ENCODE measurements at places on chromosomes 12 and 14.
A peak's percentile ranks its signal among the peaks of the same experiment; 100 is the strongest.

- no peak for DNase-seq
Measured at GRCh38 chr12:72829838-72830237, 557.7 kb downstream of the TRHDE start.

GRCh38 chr12:55955800-55956508, 9.9 kb downstream of the PMEL start:
- DNase-seq = peak; percentile 69

GRCh38 chr14:92236243-92236900, 86.6 kb upstream of the SLC24A4 start:
- DNase-seq = no peak

DNA sequence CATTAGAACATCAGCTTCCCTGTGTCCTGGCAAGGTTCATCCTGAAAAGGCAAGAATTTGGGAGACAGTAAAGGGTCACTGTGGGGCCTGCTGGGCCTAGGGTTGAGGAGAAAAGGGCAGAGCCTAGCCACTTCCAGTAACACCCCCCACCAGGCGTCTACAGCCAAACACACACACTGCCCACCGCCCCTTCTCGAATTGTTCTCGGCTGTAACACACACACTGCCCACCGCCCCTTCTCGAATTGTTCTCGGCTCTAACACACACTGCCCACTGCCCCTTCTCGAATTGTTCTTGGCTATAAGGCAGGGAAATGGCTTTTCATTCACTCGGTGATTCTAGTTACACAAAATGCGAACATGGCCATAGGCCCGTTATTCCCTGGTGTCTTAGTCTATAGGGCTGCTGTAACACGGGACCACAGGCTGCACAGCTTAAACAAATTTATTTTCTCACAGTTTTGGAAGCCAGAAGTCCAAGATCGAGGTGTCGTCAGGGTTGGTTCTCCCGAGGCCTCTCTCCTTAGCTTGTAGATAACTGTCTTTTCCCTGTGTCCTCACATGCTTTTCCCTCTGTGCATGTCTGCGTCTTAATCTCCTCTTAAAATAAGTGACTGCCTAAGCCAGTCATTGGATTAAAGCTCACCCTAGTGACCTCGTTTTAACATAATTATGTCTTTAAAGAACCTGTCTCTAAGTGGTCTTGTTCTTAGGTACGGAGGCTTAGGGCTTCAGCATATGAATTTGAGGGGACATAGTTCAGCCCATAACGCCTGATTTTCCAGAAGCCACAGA, 171.0 kb downstream of the ADGRD1 start:
- DNase-seq = no peak

- DNase-seq = no peak
Measured at GRCh38 chr12:68028647-68029046, 39.4 kb downstream of the IFNG-AS1 start.

DNA sequence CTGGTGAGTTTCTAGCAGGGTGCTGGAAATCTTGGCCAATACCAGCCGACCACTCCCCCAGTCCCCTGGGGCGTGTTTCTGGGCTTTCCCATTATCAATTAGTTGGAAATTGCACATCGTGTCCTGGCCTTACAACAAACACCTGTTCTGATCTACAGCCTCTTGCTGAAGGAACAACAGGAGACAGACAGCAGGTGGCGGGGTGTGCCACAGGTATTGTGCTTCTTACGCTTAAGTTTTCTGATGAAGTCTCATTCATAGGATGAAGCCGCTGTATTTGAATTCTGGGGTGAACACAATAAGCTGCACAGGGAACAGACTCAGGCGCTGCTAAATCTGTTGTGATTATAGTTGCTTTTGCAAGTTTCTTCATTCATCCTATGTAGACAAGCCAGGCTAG, 703 bp downstream of the HIGD1C start:
- no peak for DNase-seq

- DNase-seq = no peak
Measured at GRCh38 chr14:54220704-54221431, 175.9 kb upstream of the CDKN3 start.

GRCh38 chr12:59716043-59716442, 120.2 kb downstream of the SLC16A7 start:
- no peak for DNase-seq

- DNase-seq = no peak
Measured at GRCh38 chr14:91580876-91581577, 70.9 kb upstream of the PPP4R3A start.

GRCh38 chr14:102510616-102511520, 1.3 kb upstream of the ANKRD9 start:
- DNase-seq = no peak

DNA sequence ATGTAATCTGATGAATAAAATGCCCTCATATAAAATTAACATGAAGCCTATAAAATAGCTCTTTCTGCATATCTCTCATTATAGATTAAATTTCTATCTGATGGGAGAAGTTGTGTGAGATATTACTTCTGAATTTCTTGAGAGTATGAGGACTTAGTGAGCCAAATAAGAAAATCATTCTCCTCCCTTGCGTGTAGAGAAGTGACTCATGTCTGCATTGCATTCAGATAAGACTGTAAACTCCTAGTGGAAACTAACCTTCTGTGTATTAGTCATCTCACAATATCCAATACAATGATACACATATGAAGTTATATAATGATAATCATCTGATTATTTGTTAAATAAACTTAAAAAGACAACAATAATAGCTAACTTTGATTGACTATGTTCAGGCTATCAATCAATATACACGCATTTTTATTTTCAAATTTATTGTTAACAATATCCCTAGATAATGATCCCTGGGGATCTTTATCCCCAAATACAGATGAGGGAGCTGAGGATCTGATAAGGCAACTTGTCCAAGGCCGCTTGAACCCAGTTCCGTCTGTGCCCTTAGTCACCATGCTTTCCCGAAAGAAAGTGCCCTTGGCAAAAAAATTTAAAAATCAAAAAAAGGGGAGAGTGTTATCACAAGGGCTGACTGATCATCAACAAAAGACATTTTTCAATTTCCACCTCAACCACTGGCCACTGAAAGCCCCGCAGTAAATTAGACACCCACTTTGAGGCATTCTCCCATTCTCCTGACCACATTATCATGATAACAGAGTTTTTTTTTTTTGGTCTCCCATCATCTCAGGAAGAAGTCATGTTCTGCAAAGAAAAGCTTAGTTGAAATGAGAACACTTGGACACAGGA, 189.2 kb upstream of the RASSF8 start:
- peak; percentile 76 for DNase-seq

DNA sequence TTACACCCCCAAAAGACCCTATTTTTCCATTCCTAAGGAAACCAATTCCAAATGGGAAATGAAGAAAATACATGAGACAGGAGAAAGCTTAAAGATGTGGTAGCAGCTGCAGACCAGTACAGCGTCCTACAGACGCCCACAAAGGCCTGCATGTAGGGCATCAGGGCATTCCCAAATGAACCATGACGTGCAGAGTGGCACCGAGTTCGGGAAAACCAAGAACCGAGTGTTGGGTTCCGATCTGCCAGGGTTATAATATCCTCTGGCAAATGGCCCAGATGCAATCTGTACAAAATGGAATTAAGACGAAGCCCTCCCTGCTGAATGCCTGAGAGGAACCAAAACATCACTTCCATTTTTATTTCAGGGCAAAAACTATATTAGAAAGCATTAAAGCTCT, 34.4 kb upstream of the SELPLG start:
- no peak for DNase-seq

GRCh38 chr12:45377815-45378214, 161.9 kb downstream of the ANO6 start:
- DNase-seq = peak; percentile 18

- DNase-seq = peak; percentile 13
Measured at GRCh38 chr12:102438827-102439210, 41.5 kb downstream of the IGF1 start.

- DNase-seq = no peak
Measured at GRCh38 chr14:36529062-36529461, 9.0 kb upstream of the NKX2-1 start.

- DNase-seq = peak; percentile 96
Measured at GRCh38 chr12:52871291-52872039, 22.7 kb upstream of the KRT78 start.

DNA sequence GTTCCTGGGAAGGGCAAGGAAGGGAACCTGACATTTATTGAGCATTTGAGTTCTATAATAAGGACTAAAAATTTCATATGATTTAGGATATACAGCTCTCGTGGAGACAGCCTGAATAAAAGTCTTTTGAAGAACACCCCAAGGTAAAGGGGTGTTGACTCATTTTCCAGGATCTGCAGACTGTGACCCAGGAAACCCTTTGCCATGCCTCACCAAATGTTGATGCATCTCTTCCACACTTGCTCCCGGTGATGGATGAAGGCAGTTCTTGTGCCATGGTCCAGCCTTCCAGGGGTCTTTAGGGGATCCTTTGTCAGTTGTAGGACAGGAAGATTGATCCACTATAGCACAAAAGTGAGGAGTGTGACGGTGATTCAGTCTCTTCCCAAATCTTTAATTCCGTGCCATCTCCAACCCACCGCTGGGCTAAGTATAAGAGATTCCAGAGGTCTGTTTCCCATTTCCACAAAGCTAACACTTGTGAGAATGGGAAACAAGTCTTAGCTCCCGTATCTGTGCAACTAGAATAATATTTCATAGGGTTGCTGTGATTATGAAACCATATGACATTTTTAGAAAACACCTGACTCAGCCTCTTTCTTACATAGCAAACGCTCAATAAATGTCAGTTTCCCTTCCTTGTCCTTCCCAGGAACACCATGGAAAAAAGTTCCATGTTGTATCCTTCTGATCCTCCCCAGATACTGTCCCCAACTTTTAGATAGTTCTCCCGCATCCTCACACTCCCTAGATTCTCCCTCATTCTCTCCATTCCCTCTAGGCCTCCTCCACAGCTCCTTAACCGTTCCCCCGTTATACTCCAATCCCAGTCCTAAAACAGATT, 836 bp downstream of the AAAS start:
- DNase-seq = no peak

- no peak for DNase-seq
Measured at GRCh38 chr12:6085841-6086240, 38.6 kb downstream of the VWF start.

DNA sequence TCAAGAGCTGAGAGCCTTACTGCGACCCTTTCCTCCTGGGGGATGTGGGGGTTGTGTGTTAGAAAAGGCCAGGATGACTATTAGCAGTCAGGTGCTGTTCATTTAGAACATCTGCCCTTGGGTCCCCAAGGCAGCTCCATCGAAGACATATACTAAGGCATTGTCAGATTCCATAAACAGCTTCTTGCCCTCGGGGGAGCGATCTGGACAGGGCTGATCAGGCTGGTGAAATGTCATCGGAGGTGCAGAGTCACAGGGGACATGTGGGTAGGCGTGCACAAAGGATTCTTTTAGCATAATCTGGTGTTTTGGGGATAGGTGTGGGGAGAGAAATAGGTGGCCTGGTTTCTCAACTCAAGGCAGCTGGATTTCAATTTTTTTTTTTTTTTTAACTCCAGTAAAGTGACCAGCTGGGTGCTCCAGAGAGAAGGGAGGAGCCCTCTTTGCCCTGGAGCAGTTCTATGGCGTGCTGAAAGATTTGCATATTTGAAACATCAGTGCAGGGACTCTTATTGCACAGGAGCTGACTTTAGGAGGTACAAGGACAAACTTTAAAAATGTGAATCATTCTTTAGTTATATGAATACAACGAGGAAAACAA, 160.1 kb downstream of the SUDS3 start:
- peak; percentile 41 for DNase-seq

DNA sequence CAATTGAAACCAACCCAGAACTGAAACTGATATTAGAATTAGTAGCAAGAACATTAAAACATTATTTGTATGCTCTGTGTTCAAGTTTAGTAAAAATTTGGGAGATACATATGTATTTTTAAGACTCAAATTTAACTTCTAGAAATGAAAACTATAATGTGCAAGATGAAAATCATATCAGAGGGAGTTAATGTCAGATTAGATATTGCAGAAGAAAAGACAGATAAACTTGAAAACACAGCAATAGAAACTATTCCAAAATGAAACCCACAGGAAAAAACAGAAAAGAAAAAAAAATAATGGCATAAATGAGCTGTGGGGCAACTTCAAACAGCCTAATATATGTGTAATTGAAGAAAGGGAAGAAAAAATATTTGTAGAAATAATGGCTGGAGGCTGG, 134.9 kb downstream of the DPF3 start:
- DNase-seq = no peak

GRCh38 chr12:113056631-113057488, at the start of gene DTX1:
Gene DTX1 (plus strand): TSS chr12:113056730. CDS start chr12:113058193, 1,463 bp downstream.
- DNase-seq = no peak

- no peak for DNase-seq
Measured at GRCh38 chr14:74549588-74549987, 56.0 kb downstream of the ISCA2 start.

DNA sequence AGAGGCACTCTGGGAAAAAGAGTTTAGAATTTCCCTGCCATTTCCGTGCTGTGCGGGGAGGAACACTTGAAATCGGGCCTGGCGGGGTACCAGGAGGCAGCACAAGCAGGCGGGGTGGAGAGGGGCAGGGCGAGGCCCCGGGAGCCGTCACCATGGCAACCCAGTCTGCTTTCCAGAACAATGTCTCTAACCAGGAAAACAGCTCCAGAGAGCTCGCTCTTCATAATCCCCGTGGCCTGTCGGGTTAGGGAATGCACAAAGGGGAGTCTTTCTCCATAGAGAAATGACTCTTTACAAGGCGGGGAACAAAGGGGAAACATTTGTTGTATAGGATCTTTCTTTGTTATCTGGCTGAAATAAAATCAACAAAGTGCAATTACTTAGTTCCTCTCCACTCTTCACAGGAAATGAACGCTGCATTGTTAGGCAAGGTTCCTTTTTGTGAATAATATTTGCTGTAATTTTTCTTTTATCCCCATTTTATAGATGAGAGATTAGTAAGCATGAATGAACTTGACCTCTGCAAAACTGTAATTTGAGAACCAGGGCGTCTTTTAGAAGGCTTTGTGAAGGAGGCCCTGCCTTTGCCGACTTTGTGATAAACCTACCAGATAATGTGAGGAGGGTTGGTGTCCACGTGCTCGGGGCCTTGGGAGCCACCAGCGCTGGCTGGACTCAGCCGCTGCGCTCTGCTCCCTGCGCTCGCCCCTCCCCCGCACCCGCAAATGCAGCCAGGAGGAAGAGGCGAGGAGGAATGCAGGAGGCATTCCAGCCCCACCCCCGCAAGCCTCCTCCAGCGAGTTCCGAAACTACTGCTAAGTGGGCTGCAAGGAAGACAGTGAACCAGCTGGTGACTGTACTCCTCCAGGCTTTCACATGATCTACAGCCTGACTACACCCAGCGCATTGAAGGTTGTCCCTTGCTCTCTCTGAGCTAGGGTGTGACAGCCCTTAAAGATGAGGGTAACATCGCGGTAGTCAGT, 105.2 kb upstream of the ATF7IP start:
- DNase-seq = peak; percentile 97

DNA sequence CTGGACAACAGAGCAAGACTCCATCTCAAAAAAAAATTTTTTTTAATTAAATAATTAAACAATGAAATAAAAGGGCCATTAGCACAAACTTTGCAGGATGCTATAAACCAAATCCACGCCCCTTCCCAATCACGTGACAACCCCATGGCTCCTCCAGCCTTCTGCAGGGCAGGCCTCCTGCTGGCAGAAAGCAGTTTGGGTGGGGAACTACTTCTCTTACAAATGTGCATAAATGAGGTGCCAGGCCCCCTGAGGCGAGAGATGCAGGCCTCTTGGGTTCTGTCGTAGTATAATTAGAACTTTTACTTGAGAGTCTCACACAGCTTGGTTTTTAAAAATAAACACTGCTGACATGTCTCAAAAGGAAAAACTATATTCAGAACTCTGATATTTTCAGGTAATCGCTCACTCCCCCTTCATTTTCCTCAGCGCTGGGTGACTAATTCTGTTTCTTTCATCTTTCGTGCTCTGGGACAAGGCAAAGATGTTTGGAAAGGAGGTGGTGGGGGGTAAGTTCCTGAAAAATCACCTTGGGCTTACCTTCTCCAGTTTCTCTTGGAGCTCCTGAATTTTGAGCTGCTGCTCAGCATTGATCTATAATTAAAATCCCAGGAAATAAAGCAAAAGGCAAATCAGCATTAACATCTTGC, 101.7 kb downstream of the CIT start:
- no peak for DNase-seq

All from EL (cell line).